ENCODE measurements at places on chromosomes 1 and 21.

- no peak for DNase-seq
Observed at GRCh38 chr1:227816750-227817446, 1.4 kb downstream of the PRSS38 start.

- DNase-seq: no peak
Observed at GRCh38 chr1:207039380-207040180, 7.0 kb upstream of the C1orf116 start.

GRCh38 chr1:228000836-228001563, 5.8 kb upstream of the WNT3A start:
- DNase-seq: no peak

GRCh38 chr1:97297611-97298010, 576.0 kb downstream of the PTBP2 start:
- no peak for DNase-seq

- no peak for DNase-seq
Observed at GRCh38 chr21:31408301-31409088, 64.4 kb upstream of the TIAM1 start.

DNA sequence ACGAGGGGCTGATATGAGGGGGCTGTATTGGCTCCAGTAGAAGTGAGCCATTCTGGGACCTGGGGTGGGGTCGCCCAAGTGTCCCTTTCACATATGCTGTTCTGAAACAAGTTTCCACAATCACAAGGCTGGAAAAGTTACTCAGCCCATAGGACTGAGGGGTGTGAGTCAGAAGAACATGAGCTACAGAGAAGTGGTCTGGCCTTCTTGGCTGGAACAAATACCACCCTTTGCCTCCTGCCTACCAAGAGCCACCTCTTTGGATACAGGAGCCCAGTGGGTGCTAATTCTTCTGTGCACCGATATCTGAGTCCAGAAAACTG, 42.4 kb downstream of the MEF2D start:
- no peak for DNase-seq
